ENCODE measurements at places on chromosomes 1 and 21.

DNA sequence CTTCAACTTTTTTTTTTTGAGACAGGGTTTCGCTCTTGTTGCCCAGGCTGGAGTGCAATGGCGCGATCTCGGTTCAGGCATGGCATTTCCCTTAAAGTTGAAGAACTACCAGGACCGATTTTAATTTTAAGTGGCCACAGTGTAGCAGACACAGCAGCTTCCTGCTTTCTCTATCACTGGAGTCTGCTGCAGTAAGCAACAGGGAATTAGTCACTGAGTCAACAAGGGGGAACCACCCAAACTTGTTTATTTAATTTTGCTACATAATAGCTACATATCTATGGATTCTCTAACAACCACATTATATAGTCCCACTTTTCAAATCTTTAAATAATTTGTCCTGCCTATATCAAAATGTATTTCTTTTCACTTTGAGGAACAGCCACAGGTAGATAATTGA lies 12.5 kb upstream of the TNNI3K start:
- no peak for DNase-seq

DNA sequence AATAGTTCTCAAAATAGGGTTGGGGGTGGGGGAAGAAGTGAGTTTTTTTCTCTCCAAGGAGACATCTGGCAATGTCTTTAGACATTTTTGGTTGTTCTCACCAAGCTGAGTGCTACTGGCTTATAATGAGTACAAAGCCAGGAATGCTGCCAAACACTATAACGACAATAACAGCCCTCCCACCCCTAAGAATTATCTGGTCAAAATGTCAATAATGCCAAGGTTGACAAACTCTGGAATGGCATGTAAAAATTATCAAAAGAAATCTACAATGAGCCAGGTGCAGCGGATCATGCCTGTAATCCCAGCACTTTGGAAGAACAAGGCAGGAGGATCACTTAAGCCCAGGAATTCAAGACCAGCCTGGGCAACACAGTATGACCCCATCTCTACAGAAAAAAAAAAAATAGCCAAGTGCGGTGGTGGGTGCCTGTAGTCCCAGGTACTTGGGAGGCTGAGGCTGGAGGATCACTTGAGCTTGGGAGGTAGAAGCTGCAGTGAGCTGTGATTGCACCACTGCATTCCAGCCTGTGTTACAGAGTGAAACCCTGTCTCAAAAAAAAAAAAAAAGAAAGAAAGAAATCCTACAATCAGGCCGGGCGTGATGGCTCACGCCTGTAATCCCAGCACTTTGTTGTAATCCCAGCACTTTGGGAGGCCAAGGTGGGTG lies 2.5 kb downstream of the ATP5PF start:
- DNase-seq, result no peak

DNA sequence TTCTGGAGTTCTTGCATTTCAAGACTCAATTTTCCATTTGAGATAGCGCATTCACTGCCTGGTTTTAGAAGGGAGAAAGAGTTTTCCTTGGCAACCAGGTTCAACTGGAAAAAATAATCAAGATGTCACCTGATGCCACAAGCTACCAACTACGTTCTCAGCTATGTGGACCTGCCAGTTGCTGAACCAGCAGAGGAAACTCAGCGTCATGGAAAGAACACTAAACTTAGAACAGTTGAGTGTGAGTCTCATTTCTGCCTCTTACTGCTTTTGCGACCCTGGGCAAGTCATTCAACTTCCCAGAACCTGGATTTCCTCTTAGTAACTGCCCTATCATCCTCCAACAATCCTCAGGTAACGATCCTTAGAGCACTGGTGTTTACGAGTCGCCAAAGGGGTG lies 373.0 kb upstream of the ESRRG start:
- DNase-seq, result no peak

DNA sequence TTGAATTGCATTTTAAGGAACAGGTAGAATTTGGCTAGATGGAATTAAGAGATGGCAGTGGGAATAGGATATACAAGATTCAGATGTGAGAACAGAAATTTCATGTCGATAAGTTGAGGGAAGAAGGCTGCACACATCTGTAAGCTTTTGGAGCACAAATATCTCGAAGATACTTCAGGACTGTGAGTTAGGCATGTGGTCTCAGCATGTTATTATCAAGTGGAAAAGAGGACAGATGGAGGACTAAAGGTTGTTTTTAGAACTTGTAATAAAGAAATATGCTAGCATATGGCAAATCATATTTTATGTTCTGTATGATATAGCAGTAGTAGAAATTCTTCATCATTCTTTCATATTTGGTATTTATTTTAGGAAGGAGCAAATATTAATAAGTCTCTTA lies 61.5 kb downstream of the KIF1B start:
- no peak for DNase-seq

DNA sequence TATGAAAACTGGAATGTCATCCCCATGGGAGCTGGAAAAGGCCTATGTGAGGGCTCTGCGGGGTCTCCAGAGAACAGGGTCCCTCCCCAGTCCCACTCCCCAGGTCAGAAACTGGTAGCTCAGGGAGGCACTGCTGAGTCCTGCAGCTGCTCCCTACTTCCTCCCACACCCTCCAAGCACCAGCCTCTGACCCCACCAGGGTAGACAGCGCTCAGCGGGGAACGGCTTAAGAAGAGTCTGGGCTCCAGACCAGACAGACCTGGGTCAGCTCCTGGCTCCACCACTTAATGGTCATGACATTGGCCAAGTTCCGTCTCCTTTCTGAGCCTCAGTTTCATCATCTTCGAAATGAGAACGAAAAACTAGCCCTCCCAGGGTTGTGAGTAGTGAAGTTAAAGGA lies 7.2 kb downstream of the LRP8 start:
- no peak for DNase-seq

- DNase-seq, result no peak
Observed at GRCh38 chr21:40140675-40141074, 273.4 kb downstream of the PCP4 start.

GRCh38 chr1:1187938-1188337 lies 14.3 kb downstream of the TTLL10 start:
- DNase-seq, result no peak

DNA sequence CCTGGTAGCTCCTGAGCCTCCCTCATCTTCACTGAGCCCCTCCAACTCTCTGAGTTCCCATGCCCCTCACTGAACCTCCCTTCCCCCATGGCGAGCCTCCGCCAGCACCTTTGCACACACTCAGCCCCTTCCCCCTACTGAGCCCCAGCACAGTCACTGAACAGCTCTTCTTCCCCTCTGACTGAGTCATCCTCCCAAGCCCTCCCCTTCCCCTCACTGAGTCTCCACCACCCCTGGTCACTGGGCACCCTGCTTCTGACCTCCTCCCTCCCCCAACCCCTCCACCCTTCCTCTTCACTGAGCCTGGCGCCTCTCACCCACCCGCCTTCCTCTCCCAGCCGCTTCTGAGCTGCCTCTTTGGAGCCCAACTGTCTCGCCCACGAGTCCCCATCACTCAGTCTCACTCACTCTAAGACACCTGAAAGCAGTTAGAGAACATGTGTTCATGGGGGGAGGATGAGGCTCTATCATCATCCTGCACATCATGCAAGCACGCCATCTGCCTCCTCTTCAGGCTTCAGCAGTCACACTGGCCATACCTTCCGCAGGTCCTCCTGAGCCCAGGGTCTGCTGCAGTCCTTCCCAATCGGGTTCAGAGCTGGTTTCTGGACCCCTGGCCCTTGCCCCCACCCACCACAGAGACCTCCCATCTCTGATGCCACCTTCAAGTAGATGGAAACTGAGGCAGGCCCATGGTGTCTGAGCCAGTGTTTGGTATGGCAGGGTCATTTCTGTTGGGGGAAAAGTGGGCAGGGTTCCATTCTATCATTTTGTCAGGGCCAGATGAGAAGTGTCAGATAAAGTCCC lies 2.0 kb upstream of the TRNP1 start:
- DNase-seq, result no peak

- peak; percentile 70 for DNase-seq
Observed at GRCh38 chr1:206734499-206735142, 36.0 kb upstream of the IL19 start.

- no peak for DNase-seq
Observed at GRCh38 chr1:160217481-160218051, 12.4 kb downstream of the PEA15 start.

DNA sequence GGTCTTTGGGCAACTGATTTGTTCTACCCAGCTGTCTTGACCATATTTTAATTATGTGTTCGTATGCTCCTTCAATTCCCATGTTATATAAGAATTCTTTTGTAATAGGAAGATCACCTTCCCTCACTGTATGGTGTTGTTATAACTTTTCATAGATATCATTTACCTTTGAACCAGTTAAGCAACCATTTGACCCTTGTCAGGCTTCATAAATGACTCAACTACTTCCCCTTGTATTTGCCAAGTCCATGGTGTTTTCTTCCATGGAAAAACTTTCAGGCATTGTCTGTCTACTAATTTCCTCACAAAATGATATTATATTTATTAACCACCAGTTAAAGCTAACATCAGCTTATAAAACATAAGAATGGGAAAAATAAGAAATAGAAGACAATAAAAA lies 5.1 kb downstream of the BPNT1 start:
- DNase-seq, result no peak

GRCh38 chr1:244271004-244271403 lies 180.7 kb downstream of the ADSS2 start:
- no peak for DNase-seq

GRCh38 chr21:46068516-46069079 lies 29.3 kb upstream of the COL6A2 start:
- DNase-seq, result no peak

DNA sequence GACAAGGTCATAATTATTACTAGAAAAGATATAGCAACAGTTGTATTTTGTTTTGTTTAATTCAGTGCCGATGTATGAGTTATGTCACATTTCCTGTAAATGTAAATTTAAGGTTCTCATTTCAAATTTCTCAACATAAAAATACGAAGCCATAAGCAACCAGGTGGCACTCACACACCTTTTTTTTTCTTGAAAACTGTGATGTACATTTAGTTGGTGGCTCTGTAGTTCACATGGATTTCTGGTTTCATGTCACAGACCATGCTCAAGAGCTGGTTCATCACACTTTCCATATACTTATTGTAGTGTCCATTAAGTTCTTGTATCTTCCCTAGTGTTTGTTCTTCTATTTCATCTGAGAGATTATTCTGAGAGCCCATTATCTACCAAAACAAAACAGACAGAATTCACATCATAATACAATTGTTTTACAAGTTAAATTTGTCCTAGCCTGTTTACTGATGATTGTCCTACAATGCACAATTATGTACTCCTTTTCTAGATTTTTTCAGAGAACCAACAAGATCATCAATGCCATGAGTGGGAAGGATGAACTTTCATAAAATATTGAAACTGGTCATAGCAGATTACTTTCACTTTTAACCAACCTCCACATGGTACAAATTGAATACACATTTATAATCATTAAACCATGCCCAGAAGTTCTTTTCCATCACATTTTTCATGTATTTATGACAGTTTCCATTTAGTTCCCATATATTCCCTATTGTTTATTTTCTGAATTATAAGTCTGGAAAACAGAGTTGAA lies 17.1 kb downstream of the ATP6V1G3 start:
- peak; percentile 38 for DNase-seq

GRCh38 chr1:36455386-36455785 lies 5.1 kb upstream of the OSCP1 start:
- DNase-seq, result no peak

GRCh38 chr1:163896001-163896400 lies 574.2 kb downstream of the NUF2 start:
- no peak for DNase-seq

GRCh38 chr1:18155881-18156385 lies 48.3 kb downstream of the IGSF21 start:
- DNase-seq, result no peak

GRCh38 chr1:150842964-150843363 lies 33.4 kb downstream of the ARNT start:
- no peak for DNase-seq

GRCh38 chr1:24108334-24109165 lies 3.4 kb downstream of the MYOM3 start:
- no peak for DNase-seq

- no peak for DNase-seq
Observed at GRCh38 chr1:50970509-50970887, 453 bp downstream of the CDKN2C start.

DNA sequence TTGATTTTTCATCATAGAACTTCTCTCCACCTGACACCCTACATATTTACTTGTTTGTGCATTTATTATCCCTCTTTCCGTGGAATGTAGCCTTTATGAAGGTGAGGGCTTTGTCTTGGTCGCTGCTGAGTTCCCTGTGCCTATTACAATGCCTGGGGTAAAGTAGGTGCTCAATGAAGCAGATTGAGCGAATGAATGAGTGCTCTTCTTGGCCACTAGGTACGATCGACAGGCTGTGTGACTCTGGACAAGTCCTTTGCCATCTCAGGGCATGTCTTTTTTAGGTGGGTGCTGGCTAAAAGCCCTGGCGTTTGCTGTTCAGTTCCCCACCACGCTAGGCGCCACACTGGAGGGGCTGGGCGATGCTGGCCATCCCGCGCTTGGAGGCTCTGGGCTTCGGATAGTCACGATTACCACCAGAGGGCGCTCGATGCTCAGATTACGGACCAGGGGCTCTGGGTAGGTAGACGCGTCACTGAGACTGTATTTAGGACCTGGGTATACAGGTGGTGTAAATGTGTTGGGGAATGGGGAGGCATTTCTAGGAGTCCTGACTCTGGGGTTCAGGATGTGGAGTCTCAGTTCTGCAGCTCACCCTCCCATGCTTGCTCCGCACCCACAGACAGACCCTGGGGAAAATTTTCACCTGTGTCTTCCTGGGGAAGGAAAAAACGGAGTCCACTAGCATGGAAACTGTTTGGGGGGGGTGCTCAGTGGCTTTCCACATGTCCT lies 71.0 kb upstream of the CSF3R start:
- peak; percentile 76 for DNase-seq

GRCh38 chr1:51671527-51672325 lies 54.8 kb downstream of the OSBPL9 start:
- no peak for DNase-seq

DNA sequence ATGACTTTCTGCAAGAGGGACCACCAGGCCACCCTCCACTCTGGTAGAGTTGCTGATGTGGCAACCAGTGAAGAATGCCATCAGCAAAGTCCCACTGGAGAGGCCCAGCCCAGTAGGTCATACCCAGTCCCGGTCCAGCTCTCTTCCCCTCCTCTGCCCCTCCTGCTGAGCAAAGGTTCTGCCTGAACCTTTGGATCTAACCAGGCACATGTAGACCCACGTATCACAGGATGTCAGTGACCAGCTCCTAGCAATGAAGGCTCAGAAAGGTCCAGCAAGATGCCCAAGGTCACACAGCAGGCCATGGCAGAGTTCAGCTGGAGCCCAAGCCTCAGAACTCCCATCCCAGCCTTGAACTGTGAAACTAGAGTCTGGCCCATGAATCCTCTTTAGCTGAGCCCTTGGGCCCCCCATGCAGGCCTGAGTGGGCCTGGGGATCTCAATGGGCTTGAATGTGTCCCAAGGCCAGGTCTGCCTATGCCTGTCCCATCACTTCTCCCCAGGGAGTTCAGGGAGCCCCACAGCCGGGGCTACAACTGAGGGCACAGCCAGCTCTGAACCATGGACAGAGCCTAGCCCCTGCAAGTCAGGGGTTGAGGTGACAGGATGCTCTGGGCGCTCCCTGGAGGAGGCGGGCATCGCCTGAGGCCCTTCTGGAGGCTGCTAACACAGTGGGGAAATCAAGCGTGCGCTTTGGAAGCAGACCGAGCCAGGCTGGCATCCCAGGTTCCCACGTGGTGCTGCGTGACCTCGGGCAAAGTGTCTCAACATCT lies 21.4 kb upstream of the PADI1 start:
- no peak for DNase-seq

Data from activated CD4-positive, alpha-beta T cell treated with anti-CD3 and anti-CD28 coated beads, Interleukin-2, amount 50 U/mL, for 16 hours (primary cell).